Thoracic aorta (tissue), 2 donors: ENCODE measurements at places on chromosomes 7 and 10.

- DNase-seq: no peak
Observed at GRCh38 chr7:96224685-96225084, 97.2 kb downstream of the SLC25A13 start.

DNA sequence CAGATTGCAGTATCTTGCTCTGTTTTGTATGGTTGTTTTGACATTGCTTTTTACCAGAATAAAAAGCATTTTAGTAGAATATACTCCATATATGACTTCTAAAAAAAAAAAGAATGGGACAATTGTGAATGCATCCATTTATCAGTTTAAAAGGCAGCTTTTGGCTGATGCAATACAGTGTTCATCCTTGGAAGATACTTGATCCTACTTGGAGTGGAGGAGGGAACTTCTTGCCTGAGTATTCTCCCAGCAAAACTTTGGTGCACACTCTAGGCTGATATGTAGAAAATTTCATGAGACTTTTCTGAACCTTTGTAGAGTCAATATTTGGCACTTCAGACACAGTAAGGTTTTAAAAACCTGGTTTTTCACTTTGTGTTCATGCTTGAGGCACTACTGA lies 40.2 kb downstream of the WDR11 start:
- no peak for DNase-seq

DNA sequence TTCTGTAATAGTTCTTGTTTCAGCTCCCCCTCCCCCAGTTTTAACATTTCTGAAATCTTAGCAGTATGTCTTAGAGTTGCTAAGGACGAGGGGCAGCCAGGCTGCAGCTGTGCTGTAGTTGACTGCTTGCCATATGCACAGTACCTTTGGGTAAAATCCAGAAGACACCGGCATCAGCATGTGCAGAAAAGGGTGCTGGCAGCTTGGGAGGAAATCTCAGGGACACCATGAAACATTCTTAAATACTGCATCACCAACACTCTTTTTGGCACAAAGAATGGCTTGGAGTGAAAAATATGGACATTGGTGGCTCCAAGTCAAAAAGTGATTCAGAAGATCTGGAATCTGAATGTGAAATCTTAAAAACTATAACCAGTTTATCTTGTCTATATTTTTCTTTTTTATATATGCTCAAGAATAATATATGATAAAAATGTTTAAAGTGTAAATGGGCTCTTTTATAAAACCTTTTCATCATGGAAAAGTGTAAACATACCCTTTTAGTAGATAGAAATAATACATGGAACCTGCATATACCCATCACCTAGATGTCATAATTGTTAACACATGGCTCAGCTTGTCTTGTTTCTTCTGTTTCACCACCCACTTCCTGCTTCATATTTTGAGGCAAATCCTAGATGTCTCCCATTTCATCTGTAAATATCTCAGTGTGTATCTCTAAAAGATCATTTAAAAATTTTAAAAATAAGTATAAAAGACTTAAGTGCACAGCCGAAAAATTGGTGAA lies 34.4 kb upstream of the ARMS2 start:
- peak; percentile 7 for DNase-seq

DNA sequence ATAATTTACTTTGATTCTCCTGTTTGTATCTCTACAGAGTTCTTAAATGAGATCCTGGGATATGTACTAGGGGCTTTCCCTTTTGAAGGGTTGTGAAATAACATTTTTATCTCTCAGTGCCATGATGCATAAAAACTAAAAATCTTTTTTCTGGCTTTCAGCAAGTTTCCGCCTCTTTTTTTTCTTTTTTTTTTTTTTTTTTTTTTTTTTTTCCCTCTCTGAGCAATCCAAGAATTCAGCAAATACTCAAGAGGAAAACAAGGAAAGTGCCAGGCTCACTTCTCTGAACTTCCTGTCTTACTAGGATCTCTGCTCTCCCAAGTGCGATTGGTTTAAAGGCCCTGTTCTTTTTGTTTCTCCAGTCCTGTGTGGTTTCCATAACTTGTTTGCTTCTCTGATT lies 79.9 kb downstream of the HYCC1 start:
- no peak for DNase-seq

GRCh38 chr10:70324339-70324861 lies 40.6 kb upstream of the NPFFR1 start:
- no peak for DNase-seq

DNA sequence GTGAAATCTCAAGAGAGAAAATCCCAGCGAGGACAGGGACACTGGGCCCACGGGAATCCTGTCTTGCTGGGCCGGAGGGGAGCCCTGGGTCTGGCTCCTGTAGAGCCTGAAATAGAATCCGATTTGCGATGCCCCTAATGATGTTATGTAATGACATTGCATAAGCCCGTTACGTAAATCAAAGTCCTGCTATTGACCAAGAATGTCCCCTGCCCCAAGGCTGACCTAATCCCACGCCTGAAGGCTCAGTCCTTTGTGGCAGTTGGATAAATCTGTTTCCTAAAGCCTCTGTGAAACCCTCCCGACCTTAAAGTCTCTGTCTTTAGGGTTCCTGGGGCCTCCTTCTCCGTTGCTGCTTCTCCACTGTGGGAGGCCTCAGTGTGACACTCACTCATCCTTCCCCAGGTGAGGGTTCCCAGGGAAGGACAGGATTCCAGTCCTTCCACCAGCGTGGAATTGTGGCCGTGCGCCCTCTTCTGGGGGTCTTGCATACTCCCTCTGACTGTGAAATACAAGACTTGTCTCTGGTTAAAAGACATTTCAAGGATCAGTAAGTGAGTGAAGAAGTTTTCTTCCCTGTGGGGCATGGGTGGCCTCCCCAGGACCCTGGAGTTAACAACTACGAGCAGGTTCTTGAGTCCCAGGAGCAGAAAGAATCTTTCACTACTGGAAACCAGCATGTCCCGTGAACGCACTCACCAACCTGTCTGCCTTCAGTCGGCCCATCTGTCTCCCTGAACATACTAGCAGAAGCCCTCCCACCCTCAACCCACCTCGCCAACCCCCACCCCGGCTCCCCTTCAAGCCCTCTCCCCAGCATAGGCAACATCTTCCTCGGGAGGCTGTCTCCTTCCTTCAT lies 19.8 kb downstream of the ZNF467 start:
- no peak for DNase-seq

DNA sequence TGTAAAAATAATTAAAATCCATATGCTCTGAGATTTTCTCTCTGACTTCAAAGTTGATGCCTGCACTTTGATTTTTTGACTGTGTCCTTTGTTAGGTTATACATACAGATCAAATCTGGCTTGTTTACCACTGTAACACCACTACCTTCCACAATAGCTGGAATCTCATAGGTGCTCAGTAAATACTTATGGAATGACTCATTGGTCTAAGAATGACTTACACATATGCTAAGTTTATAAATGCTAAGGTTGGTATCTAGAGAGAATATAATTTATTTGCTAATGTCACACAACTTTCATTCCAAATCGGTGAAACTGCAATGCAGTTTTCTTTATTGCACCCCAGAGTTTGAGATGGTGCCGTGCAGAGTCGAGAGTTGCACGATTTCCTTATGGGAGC lies 578.5 kb downstream of the SH2D4B start:
- no peak for DNase-seq

DNA sequence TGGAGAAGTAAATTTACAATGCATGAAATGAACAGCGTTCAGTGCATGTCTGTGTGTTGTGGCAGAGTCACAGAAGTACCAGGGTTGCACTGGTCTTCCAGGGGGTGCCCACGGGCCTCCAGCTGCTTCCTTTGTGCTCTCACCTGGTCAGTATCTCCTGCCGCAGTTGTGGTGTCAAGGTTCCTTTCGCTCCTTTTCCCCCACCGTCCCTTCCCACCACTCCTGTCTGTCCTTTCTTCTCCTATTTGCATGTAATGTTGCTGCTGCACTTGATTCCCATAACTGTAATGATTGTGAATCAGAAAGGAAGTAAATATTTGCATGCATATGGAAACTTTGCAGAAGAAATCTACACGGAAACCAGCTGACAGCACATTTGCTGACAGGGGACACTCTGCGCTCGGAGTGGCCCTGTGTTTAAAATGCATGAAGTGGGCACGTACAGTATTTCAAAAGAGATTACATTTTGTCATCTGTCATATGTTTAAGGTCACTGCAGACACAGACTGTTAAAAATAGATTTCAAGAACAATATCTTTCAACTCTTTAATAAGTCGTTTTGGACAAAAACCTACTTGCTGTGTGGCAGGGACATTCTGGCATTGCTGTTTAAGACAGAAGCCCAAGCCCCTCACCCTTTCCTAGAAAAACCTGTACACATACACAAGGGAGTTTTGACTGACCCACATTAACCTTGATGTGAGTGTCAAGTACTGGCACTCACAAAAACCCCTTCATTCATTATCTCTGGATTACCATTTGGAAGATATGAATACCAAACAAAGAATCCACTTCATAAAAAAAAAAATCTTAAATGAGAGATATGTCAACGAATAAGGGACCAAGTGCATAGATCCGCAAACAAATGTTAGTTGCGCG lies 336.7 kb upstream of the KLF6 start:
- no peak for DNase-seq

DNA sequence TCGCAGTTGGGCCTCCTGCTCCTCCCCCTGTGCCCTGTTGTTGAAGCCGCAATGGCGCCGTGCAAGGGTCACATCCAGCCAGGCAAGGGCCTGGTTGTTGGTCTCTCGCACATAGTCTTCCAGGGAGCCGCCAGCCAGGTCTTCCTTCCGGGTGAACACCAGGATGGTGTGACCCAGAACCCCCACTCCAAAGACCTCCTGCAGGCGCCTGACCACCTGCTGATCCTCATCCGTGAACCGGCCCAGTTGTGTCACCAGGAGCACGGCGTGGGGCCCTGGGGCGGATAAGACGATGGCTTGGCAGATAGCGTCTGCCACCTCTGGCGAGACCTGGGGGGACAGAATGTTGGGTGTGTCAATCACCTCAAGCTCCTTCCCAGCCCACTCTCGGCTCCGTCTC lies 4.2 kb downstream of the GIMAP6 start:
- no peak for DNase-seq

DNA sequence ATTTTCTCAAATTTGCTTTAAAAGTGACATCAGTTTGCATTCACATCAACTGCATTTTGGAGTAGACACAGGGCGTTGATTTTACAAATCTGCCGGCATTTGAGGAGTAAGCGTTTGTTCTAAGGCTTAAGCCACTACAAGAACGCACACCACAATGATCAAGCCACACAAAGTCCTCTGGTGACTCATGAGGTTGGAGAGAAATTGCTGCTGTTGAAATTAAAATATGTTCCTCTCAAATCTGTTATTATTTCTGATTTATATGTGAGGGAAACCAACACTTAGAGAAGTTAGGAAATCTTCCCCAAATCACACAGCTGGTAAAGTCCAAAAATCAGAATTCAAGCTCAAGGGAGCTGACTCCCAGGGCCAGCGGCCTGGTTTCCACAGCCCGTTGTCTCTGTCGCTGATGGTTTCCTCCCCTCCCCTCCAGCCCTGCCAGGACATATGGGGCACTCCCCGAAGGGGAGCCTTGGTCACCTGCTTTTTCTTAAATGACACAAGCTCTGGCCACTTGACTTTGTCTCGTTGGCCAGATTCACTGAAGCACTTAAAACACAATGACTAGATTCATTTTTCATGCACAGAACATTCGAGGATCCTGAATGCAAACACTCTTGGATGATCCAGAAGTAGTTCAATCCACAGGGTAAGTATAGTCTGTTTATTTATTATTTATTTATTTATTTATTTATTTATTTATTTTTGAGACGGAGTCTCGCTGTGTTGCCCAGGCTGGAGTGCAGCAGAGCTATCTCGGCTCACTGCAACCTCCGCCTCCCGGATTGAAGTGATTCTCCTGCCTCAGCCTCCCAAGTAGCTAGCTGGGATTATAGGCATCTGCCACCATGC lies 29.2 kb upstream of the KLF6 start:
- DNase-seq: no peak

DNA sequence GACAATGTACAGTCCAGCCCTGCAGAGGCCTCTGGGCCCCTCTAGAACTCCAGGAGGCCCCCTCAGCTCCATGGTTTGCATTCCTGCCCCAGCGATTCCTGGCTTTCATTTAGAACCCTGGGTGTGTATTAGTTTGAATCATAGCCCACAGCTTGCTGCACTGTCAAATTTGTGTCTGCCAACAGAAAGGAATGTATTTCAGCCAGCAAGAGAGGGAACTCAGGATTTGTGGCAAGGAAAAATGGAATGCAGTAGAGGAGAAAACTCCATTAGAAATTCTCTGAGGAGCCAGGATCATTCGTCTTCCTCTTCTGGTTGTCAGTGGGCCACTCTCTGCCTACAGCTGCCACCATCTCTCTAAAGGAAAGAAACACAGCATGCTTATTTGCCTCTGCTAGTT lies 27.9 kb upstream of the WDR11 start:
- no peak for DNase-seq

GRCh38 chr10:96651998-96652431 lies 65.2 kb upstream of the TM9SF3 start:
- DNase-seq: no peak

DNA sequence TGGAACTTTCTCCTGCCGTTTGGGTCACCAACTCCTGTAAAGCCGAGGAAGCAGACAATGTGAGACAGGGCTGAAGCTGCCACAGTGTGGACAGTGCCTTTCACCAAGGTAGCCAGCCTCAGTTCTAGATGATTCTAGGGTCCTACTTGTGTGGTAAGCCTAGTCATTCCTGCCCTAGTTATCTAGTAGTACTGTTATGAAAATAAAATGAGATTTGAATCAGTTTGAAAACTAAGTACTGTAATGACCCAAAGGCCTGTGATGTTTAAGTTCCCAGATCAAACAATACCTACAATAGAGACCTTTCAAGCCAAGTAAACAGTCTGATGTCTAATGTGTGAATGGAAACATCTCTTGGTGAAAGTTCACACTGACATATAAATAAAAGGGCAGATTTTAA lies 37.1 kb downstream of the POLL start:
- no peak for DNase-seq

DNA sequence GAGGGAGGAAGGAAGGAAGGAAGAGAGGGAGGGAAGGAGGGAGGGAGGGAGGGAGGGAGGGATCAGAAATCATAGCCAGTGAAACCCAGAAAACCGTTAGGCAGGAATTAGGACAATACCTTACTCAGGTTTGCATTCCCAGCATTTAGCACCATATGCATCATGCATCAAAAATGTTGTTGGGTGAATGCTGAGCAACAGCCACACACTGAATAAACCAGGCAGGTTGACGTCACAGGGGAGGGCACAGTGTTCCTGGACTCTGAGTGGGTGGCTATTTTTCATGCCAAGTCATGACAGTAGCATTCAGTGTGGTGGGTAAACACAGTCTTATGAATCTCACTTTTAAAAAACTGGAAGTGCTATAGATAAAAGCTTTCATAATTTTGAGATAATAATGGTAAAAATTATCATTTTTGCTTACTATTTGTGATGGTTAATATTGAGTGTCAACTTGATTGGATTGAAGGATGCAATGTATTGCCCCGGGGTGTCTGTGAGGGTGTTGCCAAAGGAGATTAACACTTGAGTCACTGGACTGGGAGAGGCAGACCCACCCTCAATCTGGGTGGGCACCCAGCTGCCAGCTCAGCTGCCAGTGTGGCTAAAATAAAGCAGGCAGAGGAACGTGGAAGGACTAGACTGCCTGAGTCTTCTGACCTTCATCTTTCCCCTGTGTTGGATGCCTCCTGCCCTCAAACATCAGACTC lies 199.1 kb upstream of the PRKCQ start:
- no peak for DNase-seq

GRCh38 chr10:95663496-95663895 lies 7.0 kb upstream of the ALDH18A1 start:
- no peak for DNase-seq
